ENCODE measurements at places on chromosomes 1 and 21.

DNA sequence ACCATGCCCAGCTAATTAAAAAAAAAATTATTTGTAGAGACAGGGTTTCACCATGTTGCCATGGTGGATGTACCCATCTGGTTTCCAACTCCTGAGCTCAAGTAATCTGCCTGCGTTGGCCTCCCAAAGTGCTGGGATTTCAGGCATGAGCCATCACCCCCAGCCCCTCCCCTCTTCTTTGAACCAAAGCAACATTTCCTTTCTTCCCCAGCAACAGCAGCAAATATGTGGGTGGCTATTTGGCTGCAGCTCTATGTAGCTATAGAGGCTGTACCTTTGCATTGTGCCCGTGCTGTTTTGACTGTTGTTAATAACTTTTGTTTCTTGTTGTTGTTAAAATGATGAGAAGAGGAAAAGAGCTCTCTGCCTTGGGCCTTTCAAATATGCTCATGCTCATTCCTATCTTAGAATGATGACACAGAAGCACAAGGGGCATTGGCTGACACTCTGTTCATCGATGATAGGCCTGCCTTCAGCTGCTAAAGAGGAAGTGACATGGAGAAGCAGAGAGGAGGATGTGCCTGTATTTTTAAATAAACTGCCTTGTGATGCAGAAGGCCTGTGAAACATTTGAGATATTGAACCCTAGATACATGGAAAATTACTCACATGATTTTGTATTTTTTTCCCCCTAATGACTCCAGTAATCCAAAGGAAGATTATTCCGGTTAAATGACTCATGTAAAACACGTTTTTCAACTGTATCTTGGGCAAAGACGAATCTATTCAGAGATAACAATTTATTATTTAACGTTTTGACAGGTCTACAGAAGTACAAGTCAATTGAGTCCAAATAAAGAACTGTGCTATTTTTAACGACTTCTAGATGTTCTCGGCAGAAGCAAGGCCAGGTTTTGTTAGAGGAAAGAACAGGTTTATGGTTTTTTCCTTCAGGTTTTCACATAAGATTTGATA, 20.5 kb upstream of the XPR1 start:
- DNase-seq, result no peak

DNA sequence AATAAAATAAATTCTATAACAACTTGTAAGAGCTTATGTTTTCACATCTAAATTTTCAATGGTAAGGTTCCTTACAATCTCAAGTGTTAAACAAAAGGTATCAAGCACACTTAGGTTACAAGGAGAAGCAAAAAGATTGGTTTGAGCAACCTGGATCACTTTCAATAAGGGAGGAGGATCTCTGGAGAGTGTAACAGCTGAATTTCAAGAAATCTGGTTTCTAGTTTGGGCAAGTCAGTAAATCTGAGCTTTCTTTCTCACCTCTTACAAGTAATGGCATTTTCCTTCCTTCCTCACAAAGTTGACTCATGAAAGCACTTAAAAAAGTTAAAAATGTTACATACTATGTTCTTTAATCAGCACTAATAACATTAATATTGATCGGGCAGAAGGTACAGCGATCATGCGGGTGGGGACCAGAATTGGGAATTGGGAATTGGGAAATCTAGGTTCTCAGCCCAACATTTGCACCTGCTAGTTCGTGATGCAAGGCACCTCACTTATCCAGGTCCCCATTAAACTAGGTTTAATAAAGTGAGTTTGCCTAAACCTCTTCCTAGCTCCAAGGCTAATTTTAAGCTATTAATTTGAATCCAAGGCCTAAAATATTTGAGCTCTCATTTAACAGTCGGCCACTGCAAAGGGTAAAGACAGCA, 3.1 kb downstream of the NUCKS1 start:
- DNase-seq, result no peak

DNA sequence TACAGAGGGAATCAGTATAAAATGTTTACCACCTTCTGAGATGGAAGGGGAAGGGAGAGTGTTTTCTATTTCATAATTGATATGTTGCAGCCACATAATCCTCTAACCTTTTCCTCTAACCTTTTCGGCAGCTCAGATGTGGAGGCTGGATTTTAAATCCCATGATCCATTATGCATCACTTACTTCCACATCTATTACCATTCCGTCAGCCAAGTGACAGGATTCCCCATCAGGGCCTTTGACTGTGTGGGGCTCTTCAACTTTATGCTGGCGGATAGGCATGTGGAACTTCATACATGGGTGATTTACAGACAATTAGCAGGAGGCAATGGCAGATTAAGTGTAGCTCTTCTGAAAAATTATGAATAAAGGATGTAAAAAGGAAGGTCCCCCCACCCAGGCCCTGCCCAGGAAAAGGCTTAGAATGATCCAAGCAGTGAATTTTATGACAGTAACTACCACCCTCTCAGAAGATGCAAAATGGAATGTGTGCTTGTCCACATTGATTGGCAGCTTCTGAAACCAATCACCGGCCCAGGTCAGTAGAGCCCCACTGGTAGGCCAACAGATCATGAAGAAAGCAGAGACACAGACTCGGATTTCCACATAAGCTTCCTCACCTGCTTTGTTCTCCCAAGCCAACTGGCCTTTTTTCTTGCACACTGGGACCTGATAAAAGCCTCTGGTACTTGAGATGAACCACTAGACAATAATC, 147.0 kb downstream of the ST6GALNAC5 start:
- no peak for DNase-seq

DNA sequence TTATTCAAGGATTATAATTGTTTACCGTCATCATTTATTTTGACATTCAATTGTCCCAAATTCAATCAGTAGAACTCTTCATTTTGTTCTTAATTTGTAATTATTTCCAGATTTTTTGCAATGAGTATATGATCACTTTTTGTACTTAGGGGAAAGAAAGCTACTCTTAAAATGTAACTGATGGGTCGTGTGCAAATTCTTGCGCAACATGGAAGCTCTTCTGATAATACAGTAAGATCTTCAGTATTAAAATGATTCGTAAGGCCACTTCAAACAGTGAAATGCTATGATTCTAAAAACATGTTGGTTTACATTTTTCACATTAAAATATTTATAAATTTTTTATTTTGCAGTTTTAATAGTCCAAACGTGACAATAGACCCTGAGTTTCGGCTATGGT, 63.4 kb downstream of the LBR start:
- no peak for DNase-seq

DNA sequence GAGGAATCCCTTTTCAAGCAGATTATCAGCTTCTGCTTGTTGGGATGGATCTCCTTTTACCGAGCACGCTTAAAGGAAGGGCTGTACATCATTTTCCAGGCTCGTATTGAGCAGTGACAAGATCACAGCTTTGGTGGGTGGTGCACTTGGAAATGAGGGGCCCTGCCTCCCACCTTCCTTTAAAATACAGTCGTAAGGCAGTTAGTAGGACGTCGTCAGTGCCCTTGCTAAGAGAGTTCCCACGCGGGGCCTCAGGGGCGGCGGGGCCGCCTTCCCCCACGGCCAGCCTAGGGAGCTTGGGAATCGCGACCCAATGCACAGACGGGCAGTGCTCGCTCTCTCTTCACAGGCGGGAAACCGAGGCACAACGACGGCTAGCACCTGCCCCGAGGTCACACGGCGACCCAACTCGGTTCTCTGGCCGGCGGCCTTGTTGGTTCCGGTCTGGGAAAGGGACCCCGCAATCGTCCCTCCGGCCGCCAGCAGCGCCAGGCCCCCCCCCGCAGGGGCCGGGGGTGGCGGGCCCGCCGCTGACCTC, 58.6 kb downstream of the H3-3A start:
- DNase-seq, result no peak

DNA sequence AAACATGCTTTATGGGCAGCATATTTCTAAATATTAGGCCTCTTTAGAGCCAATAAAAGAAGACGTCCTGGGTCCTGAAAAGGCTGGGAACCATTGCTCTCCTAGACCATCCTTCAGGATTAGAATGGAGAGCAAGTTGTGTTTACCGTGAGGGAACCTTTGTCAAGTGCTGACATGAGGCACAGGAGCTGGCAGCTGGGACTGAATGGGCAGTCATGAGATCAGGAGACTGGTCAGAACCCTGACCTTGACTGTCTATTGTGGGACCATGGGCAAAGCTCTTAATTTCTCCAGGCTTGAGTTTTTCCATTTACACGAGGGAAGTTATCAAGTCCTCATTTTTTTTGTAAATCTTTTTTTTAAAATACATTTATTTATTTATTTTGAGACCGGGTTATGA, 5.2 kb downstream of the PFKFB2 start:
- DNase-seq, result no peak

DNA sequence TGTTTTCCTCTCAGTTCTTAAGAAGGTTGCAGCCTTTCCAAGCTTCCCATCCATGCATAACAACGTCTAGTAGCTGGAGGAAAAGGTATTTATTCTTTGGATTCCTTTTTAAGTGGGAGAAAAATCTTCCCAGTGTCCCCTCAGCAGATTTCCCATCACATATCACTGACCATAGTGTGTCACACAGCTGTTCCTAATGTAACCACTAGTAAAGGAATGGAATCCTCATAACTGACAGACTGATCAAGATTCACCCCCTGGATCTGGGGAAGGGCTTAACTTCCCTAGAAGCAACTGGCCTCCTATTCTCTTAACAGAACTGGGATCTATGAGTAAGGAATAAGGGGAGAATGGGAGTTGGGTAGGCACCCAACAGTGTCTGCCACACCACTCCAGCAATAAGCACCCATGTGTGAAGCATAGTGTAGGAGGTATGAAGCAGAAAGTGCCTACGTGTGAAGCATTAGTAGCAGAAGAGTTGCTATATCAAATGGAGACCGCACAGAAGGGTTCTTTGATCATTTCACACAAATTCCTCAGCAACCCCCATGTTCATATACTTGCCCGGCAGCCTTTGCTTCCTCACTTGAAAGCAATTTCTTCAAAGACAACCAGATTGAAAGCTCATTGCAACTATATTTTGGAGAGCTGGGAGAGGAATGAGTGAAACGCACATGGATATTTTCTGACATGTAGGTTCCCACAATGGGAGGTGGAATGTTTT, 28.2 kb upstream of the DNAH14 start:
- no peak for DNase-seq

- no peak for DNase-seq
Measured at GRCh38 chr1:226181996-226182714, 4.4 kb downstream of the ACBD3 start.

DNA sequence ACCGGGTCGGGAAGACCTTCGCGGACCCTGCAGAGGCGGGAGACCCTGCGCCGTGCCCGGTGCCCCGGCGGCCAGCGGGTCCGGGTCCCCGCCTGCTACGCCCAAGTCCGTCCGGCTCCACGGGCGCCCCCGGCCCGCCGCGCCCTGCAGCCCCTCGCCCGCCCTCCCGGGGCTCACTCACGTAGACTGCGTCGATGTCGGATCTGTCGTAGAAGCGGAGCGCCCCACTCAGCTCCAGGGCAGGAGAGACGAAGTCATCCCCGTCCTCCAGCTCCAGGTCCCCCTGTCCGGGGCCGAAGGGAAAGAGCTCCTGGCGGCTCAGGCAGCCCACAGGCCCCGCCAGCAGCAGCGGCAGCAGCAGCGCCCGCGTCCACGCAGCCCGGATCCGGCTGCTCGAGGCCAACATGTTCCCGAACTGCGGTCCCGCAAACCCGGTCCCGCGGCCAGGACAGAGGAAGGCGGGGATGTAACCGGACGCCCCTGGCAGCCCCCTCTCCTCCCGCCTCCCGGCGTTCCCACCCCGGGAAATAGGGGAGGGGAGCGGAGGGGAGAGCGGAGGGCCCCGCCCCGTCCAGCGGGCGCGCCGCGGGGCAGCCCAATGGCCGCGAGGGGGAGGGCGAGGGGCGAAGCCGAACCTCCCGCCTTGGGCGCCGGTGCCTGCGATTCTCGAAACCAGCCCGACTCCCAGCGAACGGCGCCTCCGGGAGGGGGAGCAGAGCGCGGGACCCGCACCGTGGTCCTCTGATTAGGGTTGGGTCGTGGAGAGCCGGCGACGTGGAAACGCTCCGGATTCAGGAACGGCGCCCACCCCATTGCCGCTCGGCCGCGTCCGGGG, at the start of gene NID1:
NID1 (minus strand) TSS at position 417 of the 835 bp plus-strand sequence; CDS start at position 406, 11 bp downstream.
- no peak for DNase-seq

GRCh38 chr1:31815752-31816500, at the start of gene SPOCD1:
Gene SPOCD1, minus strand, starts transcription at chr1:31816022. Its CDS starts 689 bp downstream, at chr1:31815333.
- DNase-seq, result peak; percentile 70

GRCh38 chr21:41903559-41904351, 24.6 kb upstream of the PRDM15 start:
- DNase-seq, result no peak

DNA sequence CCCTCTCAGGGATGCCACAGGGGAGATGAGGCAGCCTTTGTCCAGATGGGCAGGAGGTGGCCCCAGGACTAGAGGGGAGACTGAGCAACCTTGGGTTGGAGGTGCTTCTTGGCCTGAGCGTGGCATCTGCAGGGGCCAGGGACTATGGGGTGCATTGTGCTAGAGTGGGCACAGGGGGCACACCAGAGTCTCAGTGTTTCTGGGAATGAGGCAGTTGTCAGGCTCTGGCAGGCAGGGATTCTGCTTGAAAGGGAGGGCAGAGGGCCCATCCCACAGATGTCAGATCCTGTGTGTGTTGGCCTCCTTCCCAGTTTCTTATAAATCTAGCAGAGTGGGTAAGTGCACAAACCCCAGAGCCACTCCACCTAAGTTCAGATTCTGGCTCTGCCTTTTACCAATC, 13.7 kb downstream of the LGR6 start:
- no peak for DNase-seq

GRCh38 chr1:185449378-185450059, 132.5 kb upstream of the IVNS1ABP start:
- DNase-seq, result no peak

- DNase-seq, result no peak
Measured at GRCh38 chr1:75188892-75189291, 54.7 kb downstream of the LHX8 start.

- DNase-seq, result no peak
Measured at GRCh38 chr1:70358921-70359564, 4.5 kb upstream of the ANKRD13C start.

- no peak for DNase-seq
Measured at GRCh38 chr1:233897325-233898162, 6.9 kb upstream of the SLC35F3 start.

DNA sequence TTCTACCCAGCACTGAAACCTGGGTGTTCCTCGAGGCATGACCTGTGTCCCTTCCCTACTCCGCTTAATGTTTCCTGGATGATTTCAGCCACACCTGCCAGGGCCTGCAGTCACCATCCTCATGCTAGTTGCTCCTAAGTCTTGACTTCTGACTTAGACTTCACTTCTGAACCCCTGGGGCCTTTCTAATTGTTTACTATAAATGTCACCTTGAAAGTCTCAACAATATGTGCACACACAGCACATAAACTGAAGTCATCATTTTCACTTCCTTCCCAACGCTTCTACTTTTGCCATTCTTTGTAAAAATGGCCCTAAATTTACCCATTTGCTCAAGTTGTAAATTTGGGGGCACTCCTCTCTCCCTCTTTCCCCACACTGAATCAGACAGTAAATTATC, 141.1 kb downstream of the DYRK1A start:
- DNase-seq, result no peak

- DNase-seq, result no peak
Measured at GRCh38 chr1:231931146-231931545, 304.6 kb downstream of the DISC1 start.

All from stimulated activated CD8-positive, alpha-beta memory T cell treated with anti-CD3 and anti-CD28 coated beads, Interleukin-4, amount 100 ng/mL, for 4 hours (primary cell).